ENCODE measurements at places on chromosomes 6 and 20.

- no peak for DNase-seq
These were observed 155.1 kb upstream of the TNFAIP3 start for GRCh38 chr6:137711972-137712371.

DNA sequence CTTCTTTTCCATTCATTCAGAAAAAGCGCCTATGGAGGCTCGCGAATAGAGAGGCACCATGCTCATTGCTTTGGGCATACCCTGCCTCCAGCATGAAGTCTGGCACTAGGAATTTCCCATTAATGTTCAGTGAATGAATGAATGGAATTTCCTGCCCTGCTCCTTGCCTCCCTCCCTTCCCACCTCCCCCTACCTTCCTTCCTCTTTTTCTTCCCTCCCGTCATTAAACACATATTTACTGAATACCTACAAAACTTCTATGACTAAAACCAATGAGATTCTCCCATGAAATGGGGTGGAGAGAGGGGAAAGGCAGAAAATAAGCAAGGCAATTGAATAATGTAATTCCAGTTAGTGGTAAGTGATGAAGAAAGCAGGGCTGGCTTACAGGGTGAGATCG lies 213.8 kb upstream of the AGPAT4 start:
- no peak for DNase-seq

DNA sequence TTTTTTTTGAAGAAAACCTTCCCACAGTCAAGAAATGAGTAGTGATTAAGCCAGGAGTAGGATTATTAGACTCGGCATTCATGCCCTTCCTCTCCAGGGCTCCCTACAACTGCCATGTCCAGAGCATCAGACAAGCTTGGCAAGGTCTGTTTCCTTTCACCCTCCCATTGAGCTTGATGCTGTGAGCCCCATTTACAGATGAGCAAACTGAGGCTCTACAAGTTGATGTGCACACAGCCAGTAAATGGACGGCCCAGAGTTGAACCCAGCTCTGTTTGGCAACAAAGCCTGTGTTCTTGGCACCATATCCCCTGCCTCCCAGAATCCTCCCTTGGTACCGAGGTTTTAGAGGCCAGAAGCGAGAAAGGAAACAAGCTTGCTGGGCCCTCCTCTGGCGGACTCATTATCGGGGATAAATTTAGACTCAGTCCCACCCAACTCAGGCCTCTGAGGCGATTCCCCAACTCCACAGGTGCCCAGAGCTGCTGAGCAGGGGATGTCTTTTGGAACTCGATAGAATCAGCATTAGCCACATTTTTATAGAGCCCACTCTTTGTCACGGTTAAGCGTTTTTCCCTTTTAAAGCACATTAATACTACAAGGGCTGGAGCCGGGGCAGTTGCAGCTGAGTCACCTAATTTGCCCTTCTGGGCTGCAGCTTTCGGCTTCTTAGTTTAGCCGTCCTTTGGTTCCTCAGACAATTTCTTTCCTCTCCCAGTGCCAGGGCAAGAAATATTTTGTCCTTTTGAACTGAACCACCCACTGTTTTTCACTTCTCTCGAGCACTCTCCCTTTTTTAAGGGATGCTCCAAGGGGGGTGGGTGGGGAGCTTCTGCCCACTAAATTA lies 23.0 kb upstream of the NFATC2 start:
- DNase-seq, result no peak

DNA sequence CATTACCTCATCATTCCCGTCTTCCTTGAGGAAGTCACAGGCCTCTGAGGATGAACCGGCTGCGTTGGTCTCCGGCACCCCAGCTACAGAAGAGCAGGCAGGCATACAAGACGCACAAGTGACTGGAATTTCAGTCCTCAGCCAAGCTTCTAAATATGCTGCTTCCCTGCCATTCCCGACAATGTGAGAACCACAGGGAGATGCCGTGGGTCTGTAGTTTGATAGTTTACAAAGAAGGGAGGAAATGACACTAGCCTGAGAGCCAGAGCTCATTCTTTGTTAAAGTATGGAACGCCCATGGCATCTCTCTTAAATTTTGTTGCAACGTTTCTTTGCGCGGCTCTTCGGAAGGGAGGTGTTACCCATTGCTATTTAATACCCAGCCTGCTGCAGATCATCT lies 25.7 kb downstream of the HEBP2 start:
- DNase-seq, result no peak

DNA sequence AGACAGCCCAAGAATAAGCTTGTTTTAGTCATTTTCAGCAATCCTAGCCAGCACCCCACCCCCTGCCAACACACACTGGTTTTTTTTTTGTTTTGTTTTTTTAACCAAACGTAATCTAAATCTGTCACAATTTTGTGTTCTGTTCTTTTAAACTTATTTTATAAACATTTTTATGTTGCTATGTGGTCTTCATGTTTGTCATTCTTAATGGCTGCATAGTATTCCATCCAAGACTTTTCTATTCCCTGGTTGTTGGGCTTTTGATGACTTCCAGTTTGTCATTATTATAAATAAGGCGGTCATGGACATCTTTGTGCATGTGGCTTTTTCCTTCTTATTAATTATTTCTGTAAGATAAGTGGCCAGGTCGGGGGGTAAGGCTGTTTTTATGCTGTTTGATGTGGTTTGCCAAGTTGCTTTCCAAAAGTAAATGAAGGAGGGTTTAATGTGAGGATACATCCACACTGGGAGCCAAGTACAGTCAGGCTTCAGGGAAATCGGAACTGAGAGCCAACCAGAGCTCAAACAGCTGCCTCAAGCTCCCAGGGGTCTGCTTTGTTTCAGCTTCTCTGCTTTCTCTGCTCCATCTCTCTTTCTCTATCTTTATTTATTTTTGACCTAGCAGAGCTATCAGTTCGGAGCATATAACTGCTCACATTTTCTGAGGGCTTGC lies 125.8 kb downstream of the VEGFA start:
- no peak for DNase-seq

DNA sequence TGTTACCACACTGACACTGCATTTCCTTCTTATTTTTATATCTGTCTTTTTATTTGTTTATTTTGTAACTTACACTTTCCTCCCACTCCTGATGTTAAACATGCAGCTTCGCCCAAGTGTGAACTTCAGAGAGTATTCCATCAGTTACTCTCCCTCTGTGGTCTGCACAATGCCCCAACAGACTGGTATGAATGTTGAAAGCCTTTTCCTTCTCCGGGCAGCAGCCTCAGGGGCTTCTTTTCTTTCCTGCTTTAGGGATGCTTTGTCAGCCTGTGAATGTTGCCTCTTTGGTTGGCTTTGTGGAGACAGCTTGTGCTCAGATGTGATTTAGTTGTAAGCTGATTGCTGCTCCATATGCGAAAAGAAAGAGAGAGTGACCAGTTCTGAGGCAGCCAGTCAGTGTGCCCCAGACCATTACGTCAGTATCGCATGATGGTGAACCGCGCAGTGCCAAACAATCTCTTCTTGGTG lies 44.0 kb downstream of the SMPDL3A start:
- DNase-seq, result no peak

GRCh38 chr20:4022386-4023286 lies 7.3 kb upstream of the RNF24 start:
- DNase-seq, result no peak

- peak; percentile 33 for DNase-seq
These were observed 600 bp downstream of the SEC63 start for GRCh38 chr6:107957308-107957908.

DNA sequence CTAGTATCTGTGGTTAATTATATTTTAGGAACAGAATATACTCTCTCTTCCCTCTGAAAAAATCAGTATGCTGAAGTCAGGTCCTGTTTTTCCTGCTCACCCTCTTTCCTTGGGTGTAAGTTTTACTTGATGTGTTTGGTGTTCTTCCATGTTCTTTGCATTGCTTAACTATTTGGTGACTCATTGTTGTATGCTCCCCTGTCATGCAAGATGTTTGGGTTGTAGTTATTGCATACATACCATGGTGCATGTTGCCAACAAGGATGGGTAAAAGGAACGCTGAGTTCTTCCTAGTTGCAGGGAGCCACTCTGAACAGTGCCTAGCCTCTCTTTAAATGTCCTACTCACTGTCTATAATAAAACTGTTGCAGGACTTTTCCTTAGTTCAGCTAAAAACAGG lies 207.9 kb upstream of the LAMP5 start:
- DNase-seq, result no peak
